AG09319 (cell line): ENCODE measurements at places on chromosomes 1 and 21.

DNA sequence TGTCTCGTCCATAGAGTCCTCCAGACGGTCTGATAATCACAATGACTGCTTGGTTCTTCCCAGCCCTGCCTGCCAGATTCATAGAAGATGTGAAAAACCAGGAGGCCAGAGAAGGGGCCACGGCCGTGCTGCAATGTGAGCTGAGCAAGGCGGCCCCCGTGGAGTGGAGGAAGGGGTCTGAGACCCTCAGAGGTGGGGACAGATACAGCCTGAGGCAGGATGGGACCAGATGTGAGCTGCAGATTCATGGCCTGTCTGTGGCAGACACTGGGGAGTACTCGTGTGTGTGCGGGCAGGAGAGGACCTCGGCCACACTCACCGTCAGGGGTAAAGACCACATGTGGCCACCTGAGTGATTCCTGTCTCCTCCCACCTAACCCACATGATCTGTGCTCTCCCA, 86.9 kb downstream of the OBSCN start:
- DNase-seq, result no peak

GRCh38 chr1:67189953-67190352, 23.7 kb downstream of the IL23R start:
- DNase-seq, result no peak

DNA sequence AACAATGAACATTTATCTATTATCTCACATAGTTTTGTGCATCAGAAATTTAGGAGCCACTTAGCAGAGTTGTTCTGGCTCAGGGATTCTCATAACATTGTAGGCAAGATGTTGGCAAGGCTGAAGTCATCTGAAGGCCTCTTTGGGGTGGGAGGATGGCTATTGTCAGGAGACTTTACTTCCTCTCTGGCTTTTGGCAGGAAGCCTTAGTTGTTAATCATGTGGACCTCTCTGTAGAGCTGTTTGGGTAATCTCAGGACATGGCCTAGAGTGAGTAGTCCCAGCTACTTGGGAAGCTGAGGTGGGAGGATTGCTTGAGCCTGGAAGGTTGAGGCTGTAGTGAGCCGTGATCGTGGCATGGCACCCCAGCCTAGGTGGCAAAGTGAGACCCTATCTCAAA, 40.2 kb downstream of the RASAL2 start:
- DNase-seq, result no peak

DNA sequence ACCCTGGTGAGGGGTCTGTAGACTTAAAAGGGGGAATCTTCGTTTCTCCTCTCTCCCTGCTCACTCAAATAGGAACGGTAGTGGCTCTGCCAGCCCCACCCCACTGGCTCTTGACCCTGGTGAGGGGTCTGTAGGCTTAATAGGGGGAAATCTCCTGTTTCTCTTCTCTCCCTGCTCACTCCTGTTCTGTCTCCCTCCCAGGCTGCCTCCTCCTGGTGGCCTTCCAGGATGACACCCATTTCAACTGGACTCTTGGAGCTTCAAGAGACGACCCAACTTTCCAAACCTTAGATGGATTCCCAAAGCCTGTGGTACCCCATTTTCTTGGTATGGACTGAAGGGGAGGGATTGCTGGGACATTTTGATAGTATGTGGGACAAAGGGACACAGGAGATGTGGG, 1.4 kb upstream of the EPHB2 start:
- no peak for DNase-seq

- DNase-seq, result no peak
These were observed 6.3 kb downstream of the PRCC start for GRCh38 chr1:156773607-156774006.

GRCh38 chr1:70587872-70588366, 176.9 kb downstream of the CTH start:
- no peak for DNase-seq

GRCh38 chr1:168420177-168420576, 123.6 kb downstream of the XCL2 start:
- no peak for DNase-seq

GRCh38 chr1:35572296-35572695, 818 bp upstream of the TFAP2E start:
- no peak for DNase-seq

DNA sequence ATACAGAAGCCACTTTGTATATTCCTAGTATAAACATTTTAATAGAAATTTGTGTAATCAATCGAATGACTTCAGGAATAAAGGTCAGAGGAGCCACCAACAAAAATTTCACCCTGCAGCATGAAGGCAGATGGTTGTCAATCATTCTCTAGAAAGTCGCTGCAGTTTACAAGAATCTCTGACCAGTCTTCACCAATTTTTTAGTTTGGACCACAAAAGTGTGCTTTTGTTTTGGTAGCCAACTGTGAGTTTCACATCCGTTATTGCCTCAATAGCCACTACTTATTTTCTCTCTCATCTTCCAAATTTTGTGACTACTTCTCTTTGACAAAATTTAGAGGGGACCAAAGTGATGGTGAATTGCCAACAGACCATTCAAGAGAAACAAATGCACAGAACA, 1155.6 kb downstream of the AMY1C start:
- no peak for DNase-seq

GRCh38 chr1:175530622-175531375, 212.6 kb downstream of the TNR start:
- no peak for DNase-seq

- DNase-seq, result no peak
These were observed 223.3 kb downstream of the FGGY start for GRCh38 chr1:59520194-59520593.

- no peak for DNase-seq
These were observed 20.8 kb upstream of the EFNA1 start for GRCh38 chr1:155106862-155107261.

DNA sequence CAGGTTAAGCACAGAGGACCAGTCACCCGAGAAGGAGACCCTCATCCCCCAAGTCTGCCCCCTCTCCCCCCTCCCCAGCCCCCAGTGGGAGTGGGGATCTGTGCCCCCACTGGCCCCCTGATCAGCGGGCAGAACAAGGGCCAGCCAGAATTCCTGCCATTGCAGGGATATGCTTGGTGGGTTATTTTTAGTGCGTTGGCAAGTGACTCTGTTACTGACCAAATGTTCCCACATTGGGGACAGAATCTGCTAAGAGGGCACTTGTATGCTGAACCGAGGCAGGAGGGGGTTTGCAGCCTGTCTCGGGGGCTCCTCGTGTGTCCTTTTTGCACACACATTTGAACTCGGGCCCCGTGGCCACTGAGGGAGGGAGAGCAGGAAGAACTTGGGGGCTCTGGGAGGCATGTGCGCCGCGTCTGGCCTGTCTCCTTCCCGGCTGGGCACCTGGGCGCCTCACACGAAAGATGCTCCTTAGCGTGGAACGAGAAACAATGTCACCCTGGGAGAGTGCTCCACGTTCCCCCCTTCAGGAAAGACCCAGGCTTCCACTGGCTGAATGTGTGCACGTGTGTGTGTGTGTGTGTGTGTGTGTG, 66.4 kb upstream of the CASZ1 start:
- no peak for DNase-seq
